ENCODE measurements at places on chromosomes 2 and 18. TPM values are rescaled to one million over a fixed set of nuclear protein-coding genes. Genes with fewer than 3 reads are reported as not detected.

The REG3G gene
- 1.1 TPM for total RNA-seq

The POTEF gene
- 15.5 TPM for total RNA-seq

The LOXL3 gene
- 158 TPM for total RNA-seq

The PTPRN gene
- 3.5 TPM for total RNA-seq

The SIX2 gene
- not detected for total RNA-seq

The DOK1 gene
- total RNA-seq, result 11.5 TPM

The FER1L5 gene
- not detected for total RNA-seq

The MEP1B gene
- not detected for total RNA-seq

The COL4A3 gene
- not detected for total RNA-seq

Data from A375 (cell line).